ENCODE measurements at places on chromosomes 7 and 10.

GRCh38 chr7:20665096-20665495 lies 49.6 kb downstream of the ABCB5 start:
- DNase-seq = no peak

DNA sequence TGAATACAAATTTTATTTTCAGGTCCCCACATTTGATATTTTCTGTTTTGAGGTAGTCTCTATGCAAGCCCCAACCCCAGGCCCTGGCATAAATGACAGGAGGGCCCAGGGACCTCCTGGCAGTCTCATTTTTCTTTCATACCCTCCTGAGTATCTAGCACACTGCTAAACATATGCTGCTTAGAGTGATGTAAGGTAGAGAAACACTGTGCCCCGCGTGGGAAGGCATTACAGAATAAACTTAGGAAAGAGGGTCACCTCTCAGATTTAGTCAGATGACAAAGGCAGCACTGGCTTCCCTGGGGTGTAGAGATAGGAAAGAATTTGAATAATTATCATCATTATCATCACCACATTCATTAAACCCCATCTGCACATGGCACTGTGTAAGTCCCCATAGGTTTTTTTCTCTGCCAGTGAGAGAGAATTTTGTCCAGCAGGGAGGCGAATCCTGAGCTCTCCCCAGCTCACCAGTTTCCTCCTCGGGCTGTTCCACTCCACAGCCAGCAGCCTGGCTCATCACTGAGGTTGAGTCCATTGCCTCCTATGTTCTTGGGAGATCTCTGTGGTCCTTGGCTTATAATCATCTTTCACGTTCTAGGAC lies 507.3 kb upstream of the GALNT17 start:
- DNase-seq = no peak

GRCh38 chr10:97593421-97593820 lies 3.9 kb downstream of the C10orf62 start:
- DNase-seq = no peak

GRCh38 chr7:130293521-130293920 lies 560 bp downstream of the CPA4 start:
- no peak for DNase-seq

DNA sequence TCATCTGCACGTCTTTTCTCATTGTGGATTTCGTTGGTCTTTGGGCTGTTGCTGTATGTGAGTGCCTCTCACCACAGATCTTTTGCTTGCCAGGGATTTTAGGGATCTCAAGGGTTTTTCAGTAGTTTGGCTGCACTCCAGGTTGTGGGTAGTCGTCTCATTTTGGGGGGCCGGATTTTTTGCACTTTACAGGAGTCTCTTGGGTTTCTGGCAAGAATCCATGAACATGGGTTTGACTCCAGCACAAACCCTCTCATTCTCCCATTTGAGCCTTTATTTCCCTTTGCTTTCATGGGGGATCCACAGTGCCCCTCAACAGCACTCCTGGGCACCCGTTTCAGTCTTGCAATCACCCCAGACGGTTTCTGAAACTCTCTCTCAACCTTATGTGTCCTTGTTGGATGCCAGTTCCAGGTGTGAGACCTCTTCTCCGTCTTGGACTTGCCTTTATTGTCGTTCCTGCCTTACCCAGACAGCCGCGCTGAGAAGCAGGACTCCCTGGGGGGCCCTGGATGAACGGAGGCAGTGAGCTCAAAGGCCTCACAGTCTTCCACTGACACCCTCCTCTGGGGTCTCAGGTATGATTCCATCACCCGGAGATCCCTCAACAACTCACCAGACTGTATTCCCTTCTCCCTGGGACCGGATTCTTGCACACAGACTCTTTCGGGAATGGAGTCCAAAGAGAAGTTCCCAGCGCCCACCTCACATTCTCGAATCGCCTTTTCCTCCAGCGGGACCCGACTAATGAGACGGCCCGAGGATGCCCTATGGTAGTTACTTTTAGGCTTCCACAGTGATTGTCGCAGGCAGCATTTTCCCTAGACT lies 18.8 kb upstream of the ZNF273 start:
- DNase-seq = no peak

DNA sequence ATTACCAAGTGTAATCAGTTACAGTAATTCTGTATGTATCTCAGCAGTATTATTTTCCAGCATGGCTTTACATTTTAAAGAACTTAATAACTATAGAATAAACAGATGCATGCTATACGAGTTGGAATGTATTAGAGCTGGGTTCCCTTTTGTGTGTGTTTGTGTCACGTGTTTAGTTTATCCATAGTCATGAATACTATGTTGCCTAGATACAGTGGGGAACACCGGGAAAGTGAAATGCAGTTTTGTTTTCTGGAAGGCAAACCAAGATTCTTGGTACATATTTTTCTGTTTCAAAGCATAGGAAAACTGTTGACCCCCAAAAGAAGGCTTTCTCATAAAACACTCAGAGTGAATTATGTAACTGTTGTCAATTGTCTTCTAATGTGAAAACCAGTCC lies 119.0 kb downstream of the FANK1 start:
- no peak for DNase-seq

DNA sequence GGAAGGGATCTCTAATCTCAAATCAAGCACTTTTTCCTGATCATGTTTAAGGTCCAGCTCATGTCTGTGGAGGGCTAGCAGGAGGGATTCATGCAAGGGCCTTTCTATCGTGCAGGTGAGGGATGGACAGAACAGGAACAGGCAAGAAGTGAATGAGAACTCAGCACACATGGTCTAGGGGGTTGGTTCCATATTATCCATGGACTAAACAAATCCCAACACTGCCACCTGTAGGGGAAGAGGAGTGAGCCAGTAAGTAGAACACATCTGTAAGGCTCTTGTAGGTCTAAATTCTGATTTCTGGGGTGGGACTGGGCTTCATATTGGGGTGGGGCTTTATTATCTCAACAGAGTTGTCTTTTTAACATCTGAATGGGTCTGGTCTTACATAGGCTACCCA lies 138.0 kb upstream of the TARP start:
- peak; percentile 20 for DNase-seq

GRCh38 chr10:98519841-98520240 lies 73.1 kb upstream of the HPS1 start:
- DNase-seq = no peak

DNA sequence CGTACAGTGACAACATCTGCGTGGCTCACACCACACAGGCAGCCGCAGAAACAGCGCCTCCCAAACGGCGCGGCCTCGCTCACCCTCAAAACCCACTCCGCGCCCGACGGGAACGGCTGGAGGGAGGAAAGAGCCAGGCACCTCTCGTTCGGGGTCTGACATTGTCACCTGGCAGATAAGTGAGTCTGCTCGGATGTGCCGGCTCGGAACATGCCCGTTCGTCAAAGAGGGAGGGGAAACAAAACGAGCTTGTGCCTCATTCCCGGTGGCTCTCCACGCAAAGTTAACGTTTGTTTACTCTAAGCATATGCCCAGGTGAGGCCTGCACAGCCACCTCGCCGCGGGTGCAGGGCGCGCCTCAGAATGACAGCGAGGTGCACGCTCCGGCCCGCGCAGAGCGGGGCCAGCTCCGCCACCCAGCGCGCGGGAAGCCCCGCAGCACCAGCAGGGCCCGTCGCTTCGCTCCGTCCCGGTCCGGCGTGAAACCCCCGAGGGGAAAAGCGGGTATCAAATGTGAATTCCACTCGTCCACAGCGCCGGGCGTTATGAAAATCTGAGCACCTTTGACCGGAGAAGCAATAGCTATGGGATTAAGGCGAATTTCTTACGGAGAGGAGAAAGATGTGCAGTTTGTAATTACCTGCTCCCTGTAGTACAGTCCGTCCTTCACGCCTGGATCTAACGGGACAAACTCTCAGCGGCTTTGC lies 13.1 kb downstream of the CNPY1 start:
- DNase-seq = peak; percentile 19

GRCh38 chr7:2017481-2017891 lies 215.3 kb downstream of the MAD1L1 start:
- DNase-seq = no peak

All from suppressor macrophage treated with lipopolysaccharide for 1 hour (primary cell).